ENCODE measurements at places on chromosomes 12 and 14.

GRCh38 chr12:65279369-65280112, 1.1 kb downstream of the MSRB3 start:
- no peak for DNase-seq

- DNase-seq: no peak
Observed at GRCh38 chr14:96754162-96754844, 42.9 kb upstream of the VRK1 start.

DNA sequence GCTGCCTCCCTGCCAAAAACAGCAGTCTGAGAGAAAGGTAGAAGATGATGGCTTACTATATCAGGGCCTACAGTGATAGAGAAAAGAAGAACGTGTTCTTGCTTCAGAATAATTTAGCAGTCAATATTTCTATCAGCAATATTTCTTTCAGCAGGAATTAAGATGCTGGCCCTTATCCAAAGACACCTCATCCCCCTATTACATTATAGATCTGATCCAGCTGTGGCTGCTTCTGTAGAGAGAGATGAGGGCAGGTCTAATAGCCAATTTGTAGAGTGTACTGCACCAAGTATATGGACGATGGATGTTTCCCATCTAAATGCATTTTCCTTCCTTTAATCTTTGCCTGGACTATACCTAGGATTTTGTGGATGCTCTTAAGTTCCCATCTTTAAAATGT, 451.7 kb downstream of the NPAS3 start:
- DNase-seq: no peak

DNA sequence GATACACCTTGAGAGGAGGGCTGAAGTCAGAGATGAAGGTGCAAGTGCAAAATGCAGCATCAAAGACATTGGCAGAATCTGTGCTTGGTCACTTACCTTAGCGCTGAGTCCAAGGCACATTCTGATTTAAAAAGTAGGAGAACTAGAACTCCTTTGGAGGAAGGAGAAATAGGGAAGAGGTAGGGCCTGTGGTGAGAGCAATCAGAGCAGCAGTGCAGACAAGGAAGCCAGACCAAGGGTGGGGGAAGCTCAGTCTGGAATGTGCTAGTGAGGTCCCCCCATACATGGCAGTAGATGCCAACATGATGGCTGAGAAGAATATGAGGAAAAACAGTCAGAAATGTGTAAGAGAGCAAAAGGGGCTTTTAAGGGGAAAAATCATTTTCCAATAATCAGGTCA, 206.5 kb downstream of the SSPN start:
- no peak for DNase-seq

GRCh38 chr12:102408487-102409297, 71.7 kb downstream of the IGF1 start:
- no peak for DNase-seq

DNA sequence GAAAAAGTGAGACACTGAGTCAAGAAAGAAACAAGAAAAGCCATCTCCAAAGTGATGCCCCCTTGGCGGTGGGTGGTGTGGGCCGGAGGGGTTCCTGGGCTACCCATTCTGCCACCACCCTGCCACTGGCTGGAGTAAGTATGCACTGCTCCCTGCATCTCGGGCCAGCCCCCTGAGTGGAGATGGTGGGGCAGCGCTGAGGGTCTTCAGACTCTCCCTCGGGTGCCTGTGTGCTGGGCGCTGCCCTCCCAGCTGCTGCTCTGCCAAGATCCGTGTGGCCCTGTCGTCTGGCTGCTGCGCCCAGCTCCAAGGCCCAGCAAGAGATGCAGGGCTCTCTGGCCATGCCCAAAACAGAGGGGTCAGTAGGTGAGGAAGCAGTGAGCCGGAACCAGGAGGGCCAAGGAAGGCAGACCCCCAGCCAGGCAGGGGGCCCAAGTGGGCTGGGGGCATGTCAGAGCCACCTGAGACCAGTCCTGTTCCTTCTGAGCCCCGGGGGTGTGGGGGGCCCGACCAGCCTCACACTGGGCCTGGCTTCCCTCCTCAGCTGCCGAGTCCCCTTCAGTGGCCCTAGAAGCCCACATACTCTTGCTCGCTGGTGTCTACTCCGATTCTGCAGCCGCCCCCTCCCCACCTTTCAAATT, 5.2 kb downstream of the GPR132 start:
- DNase-seq: no peak

DNA sequence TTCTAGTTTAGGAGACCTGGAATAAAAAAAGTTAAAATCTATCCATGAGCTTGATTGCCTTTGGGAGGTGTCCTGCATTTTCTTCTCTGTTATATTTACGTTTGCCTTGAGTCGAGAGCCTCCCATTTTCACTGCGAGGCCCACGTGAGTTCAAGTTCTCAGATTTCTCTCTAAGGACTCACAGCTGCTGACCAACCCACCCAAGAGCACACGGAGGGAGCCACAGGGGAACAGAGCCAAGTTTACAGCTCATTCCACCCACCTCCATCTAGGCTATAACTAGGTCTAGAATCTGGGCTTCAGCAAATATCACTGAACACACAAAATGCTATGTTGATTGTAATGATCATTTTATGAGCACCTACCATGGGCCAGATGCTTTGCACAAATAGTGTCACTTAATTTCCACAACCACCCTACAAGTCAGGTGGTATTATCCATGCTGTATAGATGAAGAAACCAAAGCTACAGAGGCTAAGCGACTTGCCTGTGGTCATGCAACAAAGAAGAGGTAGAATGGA, 16.7 kb downstream of the ALDH1L2 start:
- DNase-seq: no peak

- DNase-seq: no peak
Observed at GRCh38 chr14:24988760-24989159, 61.2 kb downstream of the STXBP6 start.

DNA sequence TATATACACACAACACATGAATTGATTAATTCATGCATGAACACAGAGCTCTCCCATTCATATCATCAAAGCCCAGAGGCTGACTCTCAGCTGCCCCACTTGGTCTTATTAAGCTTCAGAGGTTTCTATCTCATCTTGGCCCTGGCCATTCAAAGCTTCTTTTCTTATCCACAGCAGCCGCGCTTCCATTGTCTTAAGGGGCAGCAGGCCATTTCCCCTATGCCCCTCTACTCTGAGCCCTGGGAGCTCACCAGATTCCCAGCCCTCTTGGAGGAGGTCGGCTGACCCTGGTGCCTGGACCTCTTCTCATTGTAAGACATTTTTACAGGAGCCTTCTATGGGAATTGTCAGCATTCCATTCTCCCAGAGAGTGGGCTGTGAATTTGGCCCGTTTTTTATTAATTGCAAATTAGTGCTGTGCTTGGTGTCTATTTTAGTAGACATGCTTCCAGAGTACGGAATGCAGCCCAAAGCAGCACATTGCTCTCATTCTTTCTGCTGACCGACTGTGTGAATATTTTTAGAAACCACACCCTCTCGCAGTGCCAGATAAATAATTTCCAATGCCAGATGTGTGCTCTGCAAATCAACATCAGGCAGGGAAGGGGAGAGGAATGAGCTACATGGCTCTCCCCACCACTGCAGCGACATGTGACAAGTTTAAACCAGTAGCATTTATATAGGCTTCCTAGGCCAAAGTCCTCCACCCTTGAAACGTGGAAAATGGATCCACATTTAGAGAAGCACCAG, 58.5 kb downstream of the NUAK1 start:
- DNase-seq: no peak

GRCh38 chr12:101181776-101182175, 28.3 kb downstream of the SLC5A8 start:
- DNase-seq: no peak

GRCh38 chr14:68576031-68576430, 216.8 kb downstream of the ZFP36L1 start:
- DNase-seq: no peak

DNA sequence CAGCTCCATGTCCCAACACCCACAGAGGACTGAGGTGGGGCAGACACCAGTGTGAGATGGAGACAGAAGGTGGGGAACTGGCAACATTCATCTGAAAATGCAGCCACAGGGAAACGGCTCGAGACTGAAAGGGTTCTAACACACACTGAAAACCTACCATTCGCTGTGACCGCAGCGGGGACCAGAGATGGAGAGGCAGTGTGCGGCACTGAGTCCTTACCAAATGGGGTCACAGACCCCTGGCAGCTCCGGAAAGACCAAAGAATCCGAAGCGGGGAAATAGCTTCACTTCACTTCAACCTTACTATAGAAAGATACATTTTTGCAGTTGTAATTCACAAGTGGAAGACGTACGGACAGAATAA, 9.6 kb downstream of the BAG5 start:
- no peak for DNase-seq

DNA sequence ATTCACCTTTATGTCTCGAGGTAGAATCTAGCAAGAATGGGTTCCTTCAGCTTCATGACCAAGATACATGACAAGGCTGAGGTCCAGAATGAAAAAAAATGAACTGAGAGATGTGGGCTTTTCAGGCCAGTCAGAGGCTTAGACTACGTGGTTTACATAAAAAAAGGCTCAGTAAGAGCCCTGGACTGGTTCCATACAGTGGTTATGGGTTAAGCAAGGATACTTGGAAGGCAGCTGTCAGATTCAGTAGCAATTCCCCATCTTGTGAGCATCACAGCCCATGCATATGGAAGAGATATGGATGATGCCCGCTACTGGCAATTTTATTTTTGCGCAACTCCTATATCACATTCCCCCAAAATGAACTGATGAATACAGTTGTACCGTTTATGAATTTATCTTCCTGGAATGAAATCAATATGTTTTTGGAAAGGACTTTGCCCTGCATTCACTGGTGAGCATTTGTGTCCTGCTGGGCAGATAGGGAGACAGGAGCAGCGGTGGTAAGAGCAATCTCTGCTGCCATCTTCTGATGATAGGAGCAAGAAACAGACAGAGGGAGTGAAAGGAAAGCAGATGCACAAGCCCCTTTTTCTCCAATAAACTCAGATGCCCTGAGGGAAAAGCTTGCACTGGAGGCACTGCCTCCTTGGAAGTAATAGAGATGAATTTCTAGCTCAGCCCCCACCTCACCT, 280.4 kb downstream of the GALC start:
- no peak for DNase-seq

GRCh38 chr12:94242901-94243300, 94.5 kb downstream of the PLXNC1 start:
- no peak for DNase-seq

- no peak for DNase-seq
Observed at GRCh38 chr14:79411403-79412174, 799.7 kb downstream of the DIO2 start.

- no peak for DNase-seq
Observed at GRCh38 chr14:65318636-65319506, 93.7 kb upstream of the FUT8 start.

DNA sequence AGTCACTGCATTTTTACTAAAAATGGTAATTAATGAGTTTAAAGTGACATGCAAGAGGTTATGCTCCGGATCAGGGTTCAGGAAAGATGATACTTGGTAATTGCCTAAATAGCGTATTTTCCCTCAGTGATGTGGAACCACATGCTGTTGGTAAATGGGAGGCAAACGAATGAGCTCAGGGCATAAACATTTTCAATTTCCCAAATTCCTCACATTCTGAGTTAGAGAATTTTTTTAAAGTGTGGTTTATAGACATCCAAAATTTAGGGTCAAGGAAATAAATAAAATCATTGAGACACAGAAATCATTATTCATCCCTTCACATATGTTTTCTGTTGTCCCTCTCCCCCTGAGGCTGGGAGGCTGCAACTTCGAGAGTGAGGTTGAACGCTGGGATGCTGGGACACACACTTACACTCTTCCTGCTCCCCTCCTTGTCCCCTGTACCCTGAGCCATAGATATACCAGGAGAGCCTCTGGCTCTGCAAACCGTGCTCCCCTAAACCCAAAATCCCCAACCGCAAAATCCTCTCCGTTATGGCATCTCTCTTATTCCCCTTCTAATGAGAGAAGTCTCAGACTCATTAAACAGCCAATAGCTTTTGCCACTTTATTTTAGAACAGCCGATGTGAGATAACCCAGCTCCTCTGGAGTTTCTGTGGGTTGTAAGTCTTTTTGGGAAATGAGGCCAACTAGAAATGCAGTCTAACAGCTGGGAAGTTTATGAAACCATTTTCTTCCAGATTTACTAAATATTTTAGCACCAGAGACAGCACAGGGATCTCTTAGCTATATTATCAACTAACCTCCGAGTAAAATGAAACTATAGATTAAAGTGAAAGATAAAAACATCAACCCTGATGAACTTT, 21.4 kb upstream of the ADGRD1 start:
- no peak for DNase-seq
